ENCODE measurements at places on chromosomes 4 and X. TPM values are rescaled to one million over a fixed set of nuclear protein-coding genes. Genes with fewer than 3 reads are reported as not detected.

The COX7B2 gene
- not detected for polyA plus RNA-seq

The GYG2 gene
- 13.2 TPM for polyA plus RNA-seq

The KCNE5 gene
- 0.79 TPM for polyA plus RNA-seq

- no peak for DNase-seq
These were observed at the start of gene CRLF2 for GRCh38 chrX:1212532-1212931. Gene CRLF2, minus strand, starts transcription at chrX:1212649. Its CDS starts 15 bp downstream, at chrX:1212634.

DNA sequence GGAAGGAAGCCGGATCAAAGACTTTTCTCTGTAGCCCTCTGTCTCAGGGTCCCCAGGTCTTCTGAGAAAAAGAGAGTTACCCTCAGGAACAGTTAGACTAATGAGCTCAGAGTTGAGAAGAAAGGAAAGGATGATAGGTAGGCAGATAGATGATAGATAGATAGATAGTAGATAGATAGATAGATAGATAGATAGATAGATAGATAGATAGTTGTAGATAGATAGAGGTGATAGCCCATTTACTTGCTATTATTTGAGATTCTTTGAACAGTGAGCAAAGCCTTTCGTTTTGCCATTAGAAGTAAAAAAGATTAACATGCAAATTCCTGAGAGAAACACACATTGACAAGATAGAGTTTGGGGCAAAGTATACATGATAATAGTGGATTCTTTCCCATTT, 86.9 kb upstream of the KIT start:
- DNase-seq: no peak

The OPRPN gene
- polyA plus RNA-seq: not detected

GRCh38 chr4:181685461-181685860, 557.7 kb upstream of the TENM3 start:
- DNase-seq: no peak

DNA sequence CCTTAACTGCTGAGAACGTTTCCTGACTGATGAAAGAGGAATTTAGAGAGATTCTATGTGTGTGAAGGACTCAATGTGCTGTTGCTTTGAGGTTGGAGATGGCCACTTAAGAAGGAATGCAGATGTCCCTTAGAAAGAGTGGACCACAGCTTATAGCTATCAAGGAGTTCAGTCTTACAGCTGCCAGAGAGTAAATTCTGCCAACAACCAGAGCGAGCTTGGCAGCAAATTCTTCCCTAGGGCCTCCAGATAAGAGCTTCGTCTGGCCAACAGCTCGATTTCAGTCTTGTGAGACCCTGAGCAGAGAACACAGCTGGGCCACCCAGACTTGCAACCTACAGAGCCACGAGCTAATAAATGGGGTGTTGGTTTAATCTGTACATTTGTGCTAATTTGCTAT, 21.8 kb downstream of the MID1 start:
- DNase-seq: no peak

DNA sequence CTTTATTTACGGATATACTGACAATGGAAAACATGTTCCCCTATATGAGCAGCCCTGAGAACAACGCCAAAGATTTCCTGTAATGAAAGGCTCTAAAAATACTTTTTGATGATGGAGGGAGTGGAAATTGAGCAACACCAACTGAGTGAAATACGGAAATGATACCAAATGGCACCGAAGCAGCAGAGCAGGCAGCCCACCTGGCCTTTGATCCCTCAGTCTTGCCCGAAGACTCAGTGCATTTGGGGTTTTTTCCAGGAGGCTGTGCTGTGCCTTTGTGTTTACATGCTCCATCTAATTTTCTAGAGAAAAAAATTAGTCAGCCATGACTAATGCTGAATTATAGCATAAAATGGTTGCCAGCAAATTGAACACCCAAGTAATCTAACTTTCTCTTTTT, 169.9 kb upstream of the RBPJ start:
- no peak for DNase-seq

GRCh38 chrX:39730662-39731329, 367.0 kb downstream of the BCOR start:
- DNase-seq: peak; percentile 38

- no peak for DNase-seq
These were observed 120.7 kb downstream of the GLRA3 start for GRCh38 chr4:174708381-174708780.

The GRPEL1 gene
- polyA plus RNA-seq: 31.3 TPM

- no peak for DNase-seq
These were observed 76.3 kb downstream of the EVC2 start for GRCh38 chr4:5632066-5632440.

GRCh38 chr4:182141061-182141460, 102.1 kb upstream of the TENM3 start:
- peak; percentile 5 for DNase-seq

DNA sequence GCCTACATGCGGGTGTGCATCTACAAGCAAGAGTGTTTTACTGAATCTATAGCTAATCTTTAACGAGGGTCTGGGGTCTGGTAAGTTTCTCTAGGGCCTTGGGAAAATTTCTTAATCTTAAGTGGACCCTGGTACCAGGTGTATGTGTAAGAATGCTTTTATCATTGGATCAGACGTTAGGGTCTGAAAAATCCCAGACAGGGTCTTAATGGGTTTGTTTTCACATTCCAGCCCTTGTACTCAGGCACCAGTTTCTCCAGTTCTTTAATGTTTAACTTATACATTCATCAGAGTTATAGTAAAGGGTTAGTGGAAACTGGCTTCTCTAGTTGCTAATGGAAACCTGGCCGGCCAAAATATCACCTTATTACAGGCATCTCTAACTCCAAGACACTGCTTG, 11.6 kb downstream of the MAGEB16 start:
- no peak for DNase-seq

- no peak for DNase-seq
These were observed 43.6 kb downstream of the RAPGEF2 start for GRCh38 chr4:159146488-159146887.

The HHIP gene
- polyA plus RNA-seq: 18.6 TPM

DNA sequence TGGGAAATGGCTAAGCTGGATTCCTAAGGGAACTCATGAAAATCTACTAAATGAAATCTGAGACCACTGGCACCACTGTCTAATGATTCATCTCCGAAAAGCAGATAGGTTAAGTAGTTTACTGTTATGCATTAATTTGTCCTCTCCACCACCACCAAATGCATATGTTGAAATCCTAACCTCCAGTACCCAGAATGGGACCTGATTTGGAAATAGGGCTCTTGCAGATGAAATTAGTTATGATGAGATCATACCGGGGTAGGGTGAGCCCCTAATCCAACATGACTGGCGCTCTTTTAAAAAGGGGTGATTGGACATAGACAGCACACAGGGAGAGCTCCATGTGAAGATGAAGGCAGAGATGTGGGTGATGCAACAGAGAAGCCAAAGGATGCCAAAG, 124.9 kb upstream of the GUCY1A1 start:
- no peak for DNase-seq

The STAG2 gene
- 70.0 TPM for polyA plus RNA-seq

DNA sequence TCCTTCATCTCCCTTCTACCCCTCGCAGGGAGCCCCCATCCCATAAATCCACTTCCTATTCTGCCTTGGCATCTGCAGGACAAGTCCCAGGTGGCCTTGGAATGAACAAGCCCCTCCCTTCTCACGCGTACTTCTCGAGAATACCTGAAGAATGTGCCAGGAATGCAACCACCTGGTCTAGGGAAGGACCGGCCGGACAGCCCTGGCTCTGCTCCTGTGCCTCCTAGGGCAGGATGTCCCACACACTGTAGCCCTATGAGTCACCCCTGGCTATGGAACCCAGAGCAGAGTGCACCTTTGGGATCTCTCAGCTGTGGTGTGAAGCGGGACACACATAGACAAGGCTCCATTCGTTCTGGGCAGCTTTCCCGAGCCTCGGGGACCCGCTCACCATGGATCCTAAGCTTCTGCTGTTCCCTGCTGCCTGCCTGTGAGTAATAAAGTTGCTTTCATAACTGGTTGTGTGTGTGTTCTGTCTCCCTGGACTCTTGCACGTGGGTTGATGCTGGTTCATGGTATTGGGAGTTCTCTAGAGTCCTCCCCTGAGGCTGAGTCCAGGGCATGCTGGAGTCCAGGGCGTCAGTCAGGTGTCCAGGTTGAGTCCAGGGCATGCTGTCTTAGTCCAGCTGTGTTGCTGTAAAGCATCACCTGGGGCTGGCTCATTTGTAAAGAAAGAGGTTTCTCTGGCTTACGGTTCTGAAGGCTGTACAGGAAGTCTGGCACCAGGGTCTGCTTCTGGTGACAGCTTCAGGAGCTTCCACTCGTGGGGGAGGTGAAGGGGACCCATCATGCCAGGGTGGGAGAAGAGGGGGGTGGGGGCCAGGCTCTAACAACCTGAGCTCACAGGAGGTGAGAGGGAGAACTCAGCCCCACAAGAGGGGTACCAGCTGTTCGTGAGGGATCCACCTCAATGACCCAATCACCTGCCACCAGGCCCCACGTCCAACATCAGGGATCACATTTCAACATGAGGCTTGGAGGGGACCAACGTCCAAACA, 7.4 kb upstream of the PDE6B start:
- no peak for DNase-seq

GRCh38 chr4:19982556-19982955, 269.1 kb upstream of the SLIT2 start:
- DNase-seq: no peak

The AFF1 gene
- 37.5 TPM for polyA plus RNA-seq

The BGN gene
- polyA plus RNA-seq: 17.2 TPM

DNA sequence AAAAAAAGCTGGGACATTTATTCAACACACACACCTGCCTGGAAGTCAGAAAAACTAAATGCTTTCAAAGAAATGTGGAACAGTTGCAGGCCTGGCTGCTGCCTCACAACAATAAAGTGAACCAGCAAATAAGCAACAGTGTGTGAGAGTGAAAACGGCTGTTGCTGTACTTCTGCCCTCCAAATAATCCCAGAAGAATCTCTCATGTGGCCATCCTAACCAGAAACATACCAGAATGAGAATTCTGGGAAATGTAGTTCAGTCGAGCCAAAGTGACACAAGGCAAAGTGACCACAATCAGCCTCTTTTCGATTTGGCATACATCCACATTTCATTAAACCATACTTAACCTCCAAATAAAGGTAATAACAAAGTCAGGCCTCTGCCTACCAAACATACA, 204.5 kb downstream of the SLC7A11 start:
- peak; percentile 32 for DNase-seq

All from large intestine (tissue), 12 donors.